Activated CD4-positive, alpha-beta T cell treated with anti-CD3 and anti-CD28 coated beads, Interleukin-2, amount 50 U/mL, for 24 hours (primary cell): ENCODE measurements at places on chromosomes 12 and 14.

GRCh38 chr12:5661811-5662210 is 229.9 kb downstream of the NTF3 start:
- DNase-seq: no peak

DNA sequence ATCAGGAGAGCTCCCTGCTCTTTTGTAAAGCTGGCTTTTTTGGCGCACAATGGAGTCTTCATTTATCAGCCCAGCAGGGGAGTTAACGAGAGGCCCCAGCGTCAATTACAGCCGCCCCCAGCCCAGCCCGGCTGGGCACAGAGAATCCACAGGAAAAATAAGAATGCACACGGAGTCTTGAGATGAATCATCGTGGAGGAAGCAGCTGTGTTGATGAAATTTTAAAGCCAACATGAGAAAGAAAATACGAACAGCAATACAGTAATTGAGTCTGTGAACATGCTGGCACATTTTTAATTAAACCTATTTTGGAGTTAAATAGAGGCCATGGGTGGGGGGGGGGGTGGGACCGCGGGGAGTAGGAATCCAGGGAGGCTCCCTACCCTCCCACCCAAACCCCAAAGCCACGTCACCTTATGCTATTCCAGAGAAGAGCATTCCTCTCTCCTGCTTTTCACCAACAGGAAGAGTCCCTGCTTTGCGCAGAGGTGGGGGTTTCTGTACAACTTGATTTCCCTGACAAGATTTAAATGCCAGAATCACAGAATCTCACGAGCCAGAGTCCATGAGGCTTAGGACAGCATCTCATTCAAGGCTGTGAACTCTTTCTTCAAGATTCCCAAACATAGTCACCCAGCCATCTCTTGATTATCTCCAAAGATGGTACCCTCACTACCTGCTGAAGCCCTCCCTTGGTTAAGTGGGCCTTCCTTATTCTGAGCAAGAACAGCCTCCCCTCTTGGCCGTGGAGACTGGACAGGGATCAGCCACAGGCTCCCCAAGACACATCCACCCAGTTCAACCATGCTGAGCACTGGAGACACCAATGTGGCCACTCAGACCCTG is 50.3 kb downstream of the CCNK start:
- no peak for DNase-seq

- DNase-seq: no peak
Measured at GRCh38 chr12:42776396-42776795, 186.8 kb upstream of the PRICKLE1 start.

- DNase-seq: peak; percentile 10
Measured at GRCh38 chr12:124568431-124569374, 1.3 kb upstream of the NCOR2 start.

DNA sequence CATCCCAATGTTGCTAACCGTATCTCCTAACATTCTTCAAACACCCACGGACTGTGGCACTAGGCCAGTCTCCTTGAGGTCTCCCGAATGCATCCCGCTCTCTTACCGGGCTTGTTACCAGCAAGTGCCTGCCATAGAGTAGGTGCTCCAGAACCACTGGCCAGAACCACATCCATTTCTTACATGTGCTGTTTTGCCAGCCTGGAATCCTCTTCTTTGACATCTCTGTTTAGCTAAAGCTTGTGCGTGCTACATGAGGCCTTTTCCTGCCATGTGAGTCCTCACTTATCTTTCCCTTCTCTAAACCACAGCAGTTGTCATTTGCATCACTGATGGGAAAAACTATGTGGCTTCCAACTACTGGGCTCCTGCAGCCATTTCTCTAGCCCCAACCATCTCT is 397.4 kb downstream of the PCNX1 start:
- no peak for DNase-seq

DNA sequence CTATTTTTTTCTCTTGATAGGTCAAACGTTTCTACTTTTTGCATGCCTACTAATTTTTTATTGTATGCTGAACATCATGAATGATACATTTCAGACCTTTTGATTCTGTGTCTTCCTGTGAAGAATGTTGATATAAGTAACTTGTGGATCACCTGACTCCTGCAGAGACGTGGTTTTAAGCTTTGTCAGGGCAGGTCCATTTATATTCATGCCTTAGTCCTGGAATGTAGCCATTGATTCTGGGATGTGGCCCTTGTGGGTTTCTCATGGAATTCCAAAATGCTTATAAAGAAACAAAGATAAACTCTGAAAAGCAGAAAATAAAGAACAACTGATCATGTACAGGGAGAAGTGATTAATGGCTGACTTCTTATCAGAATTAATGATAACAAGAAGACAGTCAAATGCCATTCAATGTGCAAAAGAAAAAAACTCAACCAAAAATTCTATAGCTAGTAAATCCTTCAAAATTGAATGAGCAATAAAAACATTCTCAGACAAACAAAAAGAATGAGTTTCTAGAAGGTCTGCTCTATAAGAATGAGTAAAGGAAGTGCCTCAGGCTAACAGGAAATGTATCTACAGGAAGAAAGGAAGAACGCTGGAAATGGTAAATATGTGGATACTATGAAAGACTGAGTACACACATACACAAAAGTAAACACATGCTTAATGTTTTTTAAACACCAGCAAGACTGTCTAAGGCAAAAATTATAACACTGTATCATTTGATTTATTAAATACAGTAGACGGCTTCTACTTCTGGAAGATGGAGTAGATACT is 284.8 kb upstream of the DIO3 start:
- DNase-seq: no peak

DNA sequence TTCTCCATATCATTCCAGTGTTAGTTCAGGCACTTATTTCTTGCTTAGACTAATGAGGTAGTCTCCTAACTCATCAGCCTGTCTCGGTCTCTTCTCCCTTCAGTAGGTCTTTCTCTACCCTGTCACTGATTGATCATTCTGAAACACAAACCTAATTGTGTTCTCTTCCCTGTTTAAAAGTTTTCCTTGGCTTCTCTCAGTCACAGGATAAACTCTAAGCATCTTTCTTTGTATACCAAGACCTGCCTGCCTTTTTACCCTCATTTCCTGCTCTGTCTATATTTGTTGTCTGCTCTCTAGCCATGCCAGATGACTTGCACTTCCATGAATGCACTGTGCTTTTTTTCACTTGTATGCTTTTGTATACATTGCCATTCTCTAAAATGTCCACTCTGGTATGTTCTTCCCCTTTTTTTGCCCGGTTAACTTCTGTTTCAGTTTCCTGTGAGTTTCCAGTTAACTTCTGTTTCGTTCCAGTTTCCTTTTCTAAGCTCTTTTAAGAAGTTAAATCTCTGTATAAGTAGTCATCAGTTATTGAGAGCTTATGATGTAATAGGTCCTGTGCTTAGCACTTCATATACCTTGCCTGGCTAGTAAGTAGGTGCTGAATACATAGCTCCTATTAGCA is 12.8 kb downstream of the DIP2B start:
- DNase-seq: no peak

GRCh38 chr14:84064316-84065125 is 1465.4 kb upstream of the FLRT2 start:
- DNase-seq: no peak

- DNase-seq: no peak
Measured at GRCh38 chr14:72714094-72714493, 179.8 kb downstream of the DPF3 start.
